Hematopoietic multipotent progenitor cell treated with erythropoietin and hydrocortisone succinate and interleukin-3 and kit ligand, for 8 days (in vitro differentiated cells): ENCODE measurements at places on chromosomes 2 and 18.

GRCh38 chr2:219165058-219165911, 4.5 kb downstream of the SLC23A3 start:
- DNase-seq = peak; percentile 33

DNA sequence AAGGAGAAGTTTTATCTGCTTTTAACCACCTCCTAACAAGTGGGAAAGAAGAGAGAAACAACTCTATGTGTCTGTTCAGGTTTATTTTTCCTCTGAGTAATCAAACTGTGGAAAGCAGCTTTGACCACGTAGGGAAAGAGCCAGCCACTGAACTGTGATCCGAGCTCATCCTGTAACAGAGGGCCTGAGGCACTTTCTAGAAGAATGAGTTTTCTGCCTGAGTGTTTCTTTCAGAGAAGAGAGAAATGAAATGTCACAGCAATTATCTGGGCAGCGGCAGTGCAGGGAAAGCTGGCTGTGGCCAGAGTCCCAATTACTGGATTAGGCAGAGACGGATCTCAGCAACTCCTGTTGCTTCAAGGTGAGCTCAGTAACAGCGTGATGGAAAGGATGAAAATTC, 151.9 kb downstream of the CD226 start:
- DNase-seq = no peak

DNA sequence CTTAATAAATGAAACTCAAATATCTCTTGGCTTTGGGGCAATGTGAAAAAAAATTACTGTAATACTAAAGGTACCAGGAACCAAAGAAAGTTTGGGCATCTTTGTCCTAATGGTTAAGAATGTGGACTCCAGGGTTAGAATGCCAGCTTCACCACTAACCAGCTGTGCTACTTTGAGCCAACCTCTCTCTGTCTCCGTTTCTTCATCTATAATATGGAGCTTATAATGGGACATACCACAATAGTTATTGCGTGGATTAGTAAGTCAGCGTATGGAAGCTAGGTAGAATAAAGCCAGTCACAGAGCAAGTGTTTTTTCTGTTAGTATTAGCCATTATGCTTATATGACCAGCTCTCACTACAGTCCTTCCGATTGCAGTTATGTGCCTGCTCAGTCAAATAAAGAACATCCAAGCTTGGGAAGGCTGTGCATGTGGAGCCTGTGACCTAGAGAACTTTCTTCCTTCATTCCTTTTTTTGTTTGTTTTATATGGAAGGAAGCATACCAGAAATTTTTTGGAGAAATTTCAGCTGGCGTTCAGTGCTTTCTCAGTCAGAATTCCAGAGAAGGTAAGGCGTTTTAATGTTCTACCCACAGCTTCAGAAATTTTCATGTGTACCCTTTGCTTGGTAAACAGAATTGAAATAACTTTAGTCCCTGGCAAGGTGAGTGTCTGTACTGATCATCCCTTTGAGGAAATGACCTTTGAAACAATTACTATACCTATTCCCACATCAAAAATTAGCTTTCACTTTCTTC, 114.0 kb upstream of the RND3 start:
- no peak for DNase-seq

- DNase-seq = no peak
These were observed 26.5 kb downstream of the STEAP3 start for GRCh38 chr2:119249855-119250717.

- DNase-seq = no peak
These were observed 5.9 kb downstream of the RIOK3 start for GRCh38 chr18:23458830-23459529.

DNA sequence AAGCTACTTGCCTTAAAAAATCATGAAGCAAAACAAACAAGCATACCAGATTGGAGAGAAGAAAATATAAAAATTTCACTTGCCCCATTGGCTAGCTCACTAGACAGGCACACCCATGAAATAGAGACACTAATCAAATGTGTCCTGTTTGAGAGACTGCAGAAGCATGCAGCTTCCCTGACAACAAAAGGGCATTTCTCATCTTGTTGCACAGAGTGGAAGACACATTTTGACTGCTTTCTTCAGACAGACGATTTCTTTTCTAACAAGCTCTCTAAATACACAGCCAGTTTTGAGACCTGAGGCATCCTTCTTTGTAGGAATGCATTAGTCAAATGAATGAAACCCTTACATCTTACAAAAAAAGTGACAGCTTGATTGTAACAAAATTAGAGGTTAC, 1558.6 kb upstream of the NXPH2 start:
- no peak for DNase-seq

GRCh38 chr2:137969418-137969765, 5.1 kb downstream of the HNMT start:
- no peak for DNase-seq

DNA sequence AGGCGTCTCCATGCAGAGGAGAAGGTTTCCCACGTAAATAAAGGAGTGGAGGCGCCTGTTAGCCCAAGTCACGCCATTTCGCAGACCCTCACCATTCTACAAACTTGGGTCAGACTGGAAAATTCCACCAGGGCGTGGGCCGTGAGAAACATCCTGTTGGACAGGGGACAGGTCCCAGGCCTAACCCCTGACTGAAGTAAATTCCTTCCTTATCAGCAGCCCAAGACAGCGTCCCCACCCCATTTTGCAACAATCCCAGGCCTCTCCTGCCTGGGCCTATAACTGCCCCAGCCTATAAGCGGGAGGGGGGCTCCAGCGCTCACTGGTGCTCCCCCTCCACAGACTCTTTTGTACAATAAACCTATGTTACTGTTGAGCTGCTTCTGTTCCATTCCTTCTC, 57.3 kb upstream of the CBLN2 start:
- DNase-seq = no peak

DNA sequence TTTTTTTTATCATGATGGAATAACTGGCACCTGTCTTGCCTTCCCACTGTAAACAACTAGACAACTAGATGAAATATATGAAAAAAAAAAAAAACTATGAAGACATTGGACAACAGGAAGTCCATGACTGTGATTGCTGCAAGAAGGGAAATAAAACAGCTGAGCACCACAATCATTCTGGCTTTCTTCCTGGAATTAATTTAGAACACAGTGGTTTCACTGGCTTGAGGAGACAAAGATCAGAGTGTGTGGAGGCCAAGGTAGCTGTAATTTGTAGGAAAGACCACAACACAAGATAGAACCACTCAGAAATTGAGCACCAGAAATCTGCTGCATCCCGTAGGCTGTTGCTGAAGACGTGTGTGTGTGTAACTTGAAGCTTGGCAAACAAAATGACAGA, 121.1 kb upstream of the PID1 start:
- DNase-seq = no peak

DNA sequence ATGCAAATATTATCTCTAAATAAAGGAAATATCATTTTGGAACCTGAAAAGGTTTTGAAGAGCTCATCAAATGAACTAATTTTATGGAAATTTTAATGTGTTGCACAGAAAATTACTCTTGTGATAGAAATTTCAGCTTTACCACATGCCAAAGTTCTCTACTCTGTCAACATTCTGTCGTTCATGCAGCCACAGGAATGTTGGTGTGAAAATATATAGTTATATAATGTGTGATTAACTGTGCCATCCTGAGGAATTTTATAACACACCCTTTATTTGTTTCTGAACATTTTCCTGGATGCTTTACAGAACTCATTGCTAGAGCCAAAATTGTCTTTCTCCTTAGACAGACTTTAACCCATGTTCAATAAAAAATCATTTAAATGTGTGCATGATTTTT, 202.5 kb upstream of the SLC8A1 start:
- DNase-seq = no peak
